ENCODE measurements at places on chromosomes 7 and 10.

DNA sequence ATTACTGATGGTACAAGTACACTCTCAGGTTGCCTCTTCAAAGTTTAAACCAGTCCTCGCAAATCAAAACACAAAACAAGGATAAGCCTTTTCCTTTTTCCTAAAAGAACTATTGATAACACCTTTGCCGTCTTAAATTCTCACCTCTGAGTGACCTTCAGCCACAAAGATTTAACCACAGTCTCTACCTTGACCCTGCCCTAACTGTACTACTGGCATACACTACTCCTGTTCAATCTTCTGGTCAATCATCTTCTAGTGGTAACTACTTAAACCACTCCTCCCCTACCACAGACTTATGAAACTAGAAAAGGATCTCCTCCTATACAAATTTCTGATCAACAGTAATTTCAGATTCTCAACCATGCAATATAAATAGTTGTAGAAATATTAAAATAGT lies 15.1 kb downstream of the UPF2 start:
- DNase-seq, result no peak

DNA sequence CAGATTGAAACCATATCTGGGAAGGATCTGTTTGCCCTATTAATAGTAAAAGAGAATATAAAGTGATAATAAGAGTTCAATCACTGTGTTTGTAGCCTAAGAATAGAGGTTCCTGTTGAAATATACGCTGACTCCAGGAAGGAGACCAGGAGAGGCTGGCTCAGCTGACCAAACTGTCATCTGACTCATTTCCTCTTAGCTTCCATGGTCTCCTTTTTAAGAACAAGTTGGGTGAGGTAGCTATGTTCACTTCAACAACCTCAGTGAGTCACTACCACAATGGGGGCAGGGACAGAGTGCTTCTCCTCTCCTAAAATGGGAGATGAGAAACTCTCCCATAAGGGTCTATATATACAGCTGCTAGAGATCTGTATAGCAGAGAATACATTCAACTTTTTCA lies 543.3 kb downstream of the CALN1 start:
- DNase-seq, result no peak

DNA sequence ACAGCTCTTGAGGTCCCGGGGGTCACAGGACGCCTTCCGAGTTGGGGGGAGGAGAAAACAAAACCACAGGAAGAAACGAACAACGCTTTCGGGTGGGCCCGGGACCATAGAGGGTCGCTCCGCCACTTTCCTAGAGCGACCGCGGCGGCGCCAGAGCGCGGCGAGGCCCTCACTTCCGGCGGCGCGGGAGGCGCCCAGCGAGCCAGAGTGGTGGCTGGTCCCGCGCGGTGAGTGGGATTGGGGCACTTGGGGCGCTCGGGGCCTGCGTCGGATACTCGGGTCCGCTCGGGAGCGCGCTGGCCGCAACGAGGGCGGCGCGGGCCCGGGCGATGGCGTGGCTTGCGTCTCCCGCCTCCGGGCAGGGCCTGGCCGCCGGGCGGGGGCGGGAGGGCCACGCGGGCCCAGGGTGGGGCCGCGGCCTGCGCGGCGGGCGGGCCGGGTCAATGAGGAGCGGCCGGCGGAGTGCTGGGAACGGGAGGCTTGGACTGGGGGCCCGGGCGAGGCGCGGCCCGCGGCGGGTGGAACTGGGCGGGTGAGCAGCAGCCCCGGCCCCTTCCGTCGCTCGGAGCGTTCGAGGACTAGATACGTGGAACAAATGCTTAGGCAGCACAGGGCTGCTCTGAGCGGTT lies at the start of gene ZNF22:
Gene ZNF22, plus strand, starts transcription at position 172 of the 629 bp plus-strand sequence. CDS start 2,446 bp downstream, outside the sequence.
- DNase-seq, result peak; percentile 36

GRCh38 chr10:114824391-114824790 lies 2.8 kb downstream of the FHIP2A start:
- DNase-seq, result no peak

DNA sequence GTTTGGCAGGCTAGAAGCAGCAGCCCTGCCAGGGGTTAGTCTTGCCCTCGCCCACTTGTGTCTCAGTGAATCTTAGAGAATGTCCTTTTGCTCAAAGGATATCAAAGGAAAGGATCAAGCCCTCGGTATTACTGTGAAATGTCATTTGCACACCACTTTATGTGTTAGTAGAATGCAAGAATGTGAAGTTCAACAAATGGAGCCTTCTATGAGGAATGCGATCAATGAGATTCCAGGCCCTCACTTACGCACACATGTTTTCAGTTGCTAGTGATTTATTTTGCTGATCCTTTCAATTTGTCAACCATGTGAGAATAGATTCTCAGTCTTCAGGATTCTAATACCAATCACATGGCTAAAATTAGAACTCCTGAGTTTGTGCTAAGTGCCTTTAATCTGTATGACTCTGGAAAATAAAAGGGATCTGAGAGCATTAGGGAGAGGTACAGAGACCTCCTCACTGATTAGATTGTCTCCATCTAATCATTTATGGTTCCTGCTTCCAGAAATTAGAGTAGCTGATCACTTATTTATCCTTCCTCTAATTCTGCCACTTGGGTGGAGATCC lies 123.0 kb upstream of the SP4 start:
- DNase-seq, result no peak

DNA sequence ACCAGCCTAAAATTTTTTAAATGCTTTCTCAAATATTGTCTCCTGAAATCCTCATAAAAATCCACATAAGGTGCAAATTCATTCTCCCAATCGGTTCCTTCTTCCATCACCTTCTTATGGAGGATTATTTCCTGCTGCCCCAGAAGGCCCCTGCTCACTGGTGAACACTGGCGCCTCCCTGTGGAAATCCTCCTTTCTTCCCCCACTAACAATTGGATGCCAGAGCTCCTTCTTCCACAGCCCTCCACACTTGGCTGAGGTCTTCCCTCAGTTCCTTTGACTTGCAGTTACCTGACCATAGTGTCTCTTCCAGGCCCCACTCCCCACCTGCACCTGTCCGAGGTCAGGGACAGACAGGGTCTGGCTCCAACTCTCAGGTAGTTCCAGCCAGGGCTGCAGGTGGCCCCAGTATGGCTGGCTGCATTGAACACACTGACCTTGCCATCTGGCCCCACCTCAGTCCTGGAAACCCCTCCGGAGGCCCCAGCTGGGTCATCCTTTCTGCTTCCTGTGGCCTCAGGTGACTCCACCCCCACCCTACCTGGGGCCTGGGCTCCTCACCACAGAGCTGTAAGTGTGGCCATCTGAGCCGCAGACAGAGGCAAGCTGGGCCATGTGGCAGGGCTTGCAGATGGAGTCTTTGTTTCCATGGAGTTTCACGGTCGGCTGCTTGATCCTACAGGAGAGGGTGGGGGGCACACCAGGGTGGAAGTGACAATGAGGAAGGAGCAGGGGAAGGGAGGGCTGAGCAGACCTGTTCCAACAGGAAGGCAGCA lies 18.4 kb downstream of the SPOCK2 start:
- no peak for DNase-seq

GRCh38 chr7:88020953-88021665 lies 87.1 kb downstream of the ADAM22 start:
- DNase-seq, result no peak

GRCh38 chr10:14022052-14022451 lies 308.7 kb downstream of the FRMD4A start:
- no peak for DNase-seq

- DNase-seq, result no peak
Measured at GRCh38 chr7:96182424-96183158, 139.3 kb downstream of the SLC25A13 start.

DNA sequence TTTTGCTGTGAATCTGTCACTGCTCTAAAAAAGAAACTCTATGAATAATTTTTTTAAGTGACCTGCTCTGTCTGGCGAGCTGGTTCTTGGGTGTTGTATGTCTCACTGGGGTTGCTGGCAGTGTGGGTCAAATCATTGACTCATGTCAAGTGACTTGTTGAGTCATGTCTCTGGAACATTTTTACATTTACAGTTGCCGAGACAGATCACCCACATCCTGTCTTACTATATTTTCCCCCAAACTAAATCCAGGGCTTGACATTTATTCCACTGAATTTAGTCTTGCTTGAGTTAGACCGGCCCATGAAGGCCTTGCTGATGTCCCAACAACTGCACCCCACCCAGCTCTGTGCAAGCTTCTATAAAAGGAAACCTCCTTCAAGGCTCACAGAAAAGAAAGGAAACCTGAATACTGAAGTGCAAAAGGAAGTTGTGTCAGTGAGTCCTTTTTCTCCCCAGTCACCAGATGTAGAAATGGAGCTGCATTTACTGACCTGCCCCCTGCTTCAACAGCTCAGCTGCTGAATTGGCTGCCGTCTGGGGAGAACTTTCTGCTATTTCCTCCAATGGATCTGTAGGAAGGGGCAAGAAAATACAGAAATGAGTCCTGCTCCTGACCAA lies 290.3 kb downstream of the TNS3 start:
- no peak for DNase-seq

- no peak for DNase-seq
Measured at GRCh38 chr7:96800824-96801223, 91.2 kb upstream of the SEM1 start.

GRCh38 chr10:128922172-128922571 lies 544.9 kb upstream of the MGMT start:
- no peak for DNase-seq

DNA sequence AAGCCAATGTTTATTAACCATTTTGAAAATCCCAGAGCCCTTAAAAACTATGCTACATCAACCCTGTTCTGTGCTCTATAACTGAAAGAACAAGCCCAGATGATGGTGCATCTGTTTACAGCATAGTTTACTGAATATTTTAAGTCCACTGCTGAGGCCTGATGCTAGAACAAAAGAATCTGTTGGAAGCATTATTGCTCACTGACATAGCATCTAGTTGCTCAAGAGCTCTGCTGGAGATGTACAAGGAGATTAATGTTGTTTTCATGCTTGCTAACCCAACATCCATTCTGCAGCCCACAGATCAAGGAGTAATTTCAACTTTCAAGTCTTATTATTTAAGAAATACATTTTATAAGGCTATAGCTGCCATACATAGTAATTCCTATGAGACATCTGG lies 181.3 kb upstream of the FEZF1 start:
- DNase-seq, result no peak

- no peak for DNase-seq
Measured at GRCh38 chr10:121152033-121152432, 300.9 kb downstream of the WDR11 start.

DNA sequence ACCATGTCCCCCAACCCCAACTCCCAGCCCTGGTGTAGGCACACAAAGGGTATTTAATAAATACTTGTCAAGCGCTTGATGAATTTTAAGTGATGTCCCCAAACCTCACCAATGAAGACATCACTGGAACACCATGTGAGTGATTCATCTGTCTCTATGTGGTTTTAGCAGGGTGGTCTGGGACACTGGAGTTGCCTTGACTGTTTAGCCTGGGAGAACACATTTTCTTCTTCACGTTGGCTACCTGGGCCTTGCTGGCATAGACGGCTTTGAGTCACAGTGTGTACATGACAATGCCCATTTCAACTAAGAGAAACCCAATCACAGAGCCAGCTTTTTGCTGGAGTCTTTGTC lies 24.8 kb upstream of the SHH start:
- DNase-seq, result no peak

Measured in T-helper 9 cell (primary cell).